ENCODE measurements at places on chromosomes 7 and 10. TPM values are rescaled to one million over a fixed set of nuclear protein-coding genes. Genes with fewer than 3 reads are reported as not detected.
A peak's percentile ranks its signal among the peaks of the same experiment; 100 is the strongest.

GRCh38 chr10:108374991-108375390, 1210.5 kb upstream of the SORCS1 start:
- no peak for DNase-seq

ADAM22 gene
- total RNA-seq, result 3.1 TPM

DNA sequence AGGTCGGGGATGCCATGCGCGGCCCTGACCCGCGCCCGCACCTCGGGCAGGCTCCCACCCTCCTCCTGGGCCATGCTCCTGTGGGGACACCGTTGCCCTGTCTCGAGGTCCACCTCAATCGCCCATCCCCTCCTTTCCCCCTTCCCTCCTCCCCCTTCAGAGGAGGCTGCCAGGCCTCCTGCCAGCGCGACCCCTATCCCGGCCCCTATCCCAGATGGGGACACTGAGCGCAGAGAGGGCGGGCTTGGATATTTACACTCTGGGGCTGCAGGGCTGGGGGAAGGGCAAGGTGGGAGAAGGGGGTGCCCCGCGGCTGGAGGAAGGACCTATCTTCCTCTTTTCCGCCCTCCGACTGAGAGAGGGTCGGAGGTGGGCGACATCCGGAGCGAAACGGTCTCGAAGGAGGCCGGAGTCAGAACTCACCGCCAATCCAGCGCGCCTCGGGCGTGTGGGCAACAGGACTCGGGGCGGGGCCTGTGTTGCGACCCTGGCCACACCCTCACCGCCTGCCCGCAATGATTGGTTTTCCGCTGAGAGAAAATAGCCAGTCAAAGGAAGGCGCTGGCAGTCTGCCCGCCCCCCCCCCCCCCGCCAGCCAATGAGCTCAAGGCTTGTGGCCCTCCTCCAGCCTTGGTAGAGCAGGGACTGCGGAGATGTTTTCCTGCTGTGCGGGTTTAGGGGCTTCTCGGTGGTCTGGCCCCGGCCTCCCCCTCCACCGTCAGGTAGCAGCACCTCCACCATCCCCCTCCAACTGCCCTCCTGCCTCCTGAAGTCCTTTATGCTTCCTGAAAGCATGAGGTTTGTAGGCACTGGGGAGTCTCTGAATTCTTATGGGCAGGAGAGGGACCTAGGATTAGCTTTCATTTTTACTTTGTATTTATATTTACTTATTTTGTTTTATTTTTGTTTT, at the start of gene METTL27:
Gene METTL27, minus strand, starts transcription at position 450 of the 910 bp plus-strand sequence. Its CDS starts 376 bp downstream, at position 74.
- peak; percentile 94 for DNase-seq

H2BK1 gene
- not detected for total RNA-seq

VOPP1 gene
- 28.9 TPM for total RNA-seq

ITGB1 gene
- 462 TPM for total RNA-seq
